ENCODE measurements at places on chromosomes 2 and 18.

GRCh38 chr2:145593991-145594614 is 1074.2 kb upstream of the ZEB2 start:
- no peak for DNase-seq

- DNase-seq = no peak
These were observed 1.4 kb upstream of the MYCN start for GRCh38 chr2:15938803-15939555.

GRCh38 chr2:241859436-241860183 is 916 bp upstream of the PDCD1 start:
- DNase-seq = no peak

DNA sequence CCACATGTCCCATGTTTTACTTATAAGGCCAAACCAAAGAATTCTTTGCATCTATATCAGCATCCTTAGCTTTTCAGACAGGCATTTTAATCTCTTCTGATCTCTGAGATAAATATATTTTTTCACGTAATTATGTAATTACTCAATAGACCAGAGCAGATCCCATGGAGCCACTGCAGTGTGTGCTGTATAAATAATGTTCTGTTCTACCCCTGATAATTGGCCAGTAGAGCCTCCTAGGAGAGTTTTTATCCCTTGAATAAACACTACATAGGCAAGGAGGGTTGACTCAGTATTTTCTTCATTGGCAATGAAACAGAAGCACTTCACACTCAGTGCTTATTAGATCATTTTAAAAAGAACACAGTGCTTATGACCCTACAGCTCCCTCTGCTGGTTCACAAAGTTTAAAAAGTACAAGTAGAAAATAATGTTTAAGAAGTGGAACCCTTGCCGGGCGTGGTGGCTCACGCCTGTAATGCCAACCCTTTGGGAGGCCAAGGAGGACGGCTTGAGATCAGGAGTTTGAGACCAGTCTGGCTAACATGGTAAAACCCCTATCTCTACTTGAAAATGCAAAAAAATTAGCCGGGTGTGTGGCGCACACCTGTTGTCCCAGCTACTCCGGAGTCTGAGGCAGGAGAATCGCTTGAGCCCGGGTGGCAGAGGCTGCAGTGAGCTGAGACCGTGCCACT is 91.9 kb downstream of the PPP1R1C start:
- DNase-seq = no peak

GRCh38 chr2:673016-673415 is 4.2 kb downstream of the TMEM18 start:
- no peak for DNase-seq

- no peak for DNase-seq
These were observed 178.8 kb downstream of the RPRM start for GRCh38 chr2:153299809-153300208.

DNA sequence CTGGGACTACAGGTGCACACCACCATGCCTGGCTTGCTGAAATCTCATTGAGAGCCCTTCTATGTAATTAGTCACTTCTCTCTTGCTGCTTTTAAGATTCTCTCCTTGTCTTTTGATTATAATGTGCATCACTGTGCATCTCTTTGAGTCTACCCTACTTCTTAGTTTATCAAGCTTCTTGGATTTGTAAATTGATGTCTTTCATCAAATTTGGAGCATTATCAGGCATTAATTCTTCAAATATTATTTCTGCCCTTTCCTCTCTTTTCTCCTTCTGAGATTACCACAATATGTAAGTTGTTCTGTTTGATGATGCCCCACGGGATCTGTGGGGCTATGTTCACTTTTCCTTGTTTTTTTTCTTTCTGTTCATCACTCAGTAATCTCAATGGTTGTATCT is 9.0 kb upstream of the MARCO start:
- DNase-seq = no peak

DNA sequence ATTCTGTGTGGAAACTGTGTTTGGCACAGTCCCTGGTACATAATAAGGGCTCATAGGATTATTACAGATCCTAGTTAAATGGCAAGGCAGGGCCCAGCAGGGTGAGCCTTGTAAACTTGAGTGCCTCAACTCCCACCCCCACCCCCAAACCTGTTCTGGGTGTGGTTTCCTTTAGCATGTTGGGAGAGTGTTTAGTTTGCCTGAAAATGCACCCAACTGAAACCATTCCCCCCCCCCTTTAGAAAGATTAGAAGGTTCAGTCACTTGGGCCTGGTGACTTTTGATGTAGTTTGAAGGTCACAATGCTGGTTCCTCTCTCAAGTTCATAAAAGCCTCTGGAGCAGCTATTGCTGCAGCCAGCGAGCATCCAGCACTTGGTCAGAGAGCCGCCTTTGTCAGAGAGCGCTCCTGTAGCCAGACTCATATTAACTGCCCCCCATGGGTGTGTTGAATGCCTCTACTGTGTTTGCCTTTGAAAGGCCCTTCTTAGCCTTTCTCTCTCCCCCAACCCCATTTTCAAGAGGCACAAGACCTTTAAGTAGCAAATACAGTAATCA is 113.7 kb downstream of the SPTBN1 start:
- DNase-seq = no peak

DNA sequence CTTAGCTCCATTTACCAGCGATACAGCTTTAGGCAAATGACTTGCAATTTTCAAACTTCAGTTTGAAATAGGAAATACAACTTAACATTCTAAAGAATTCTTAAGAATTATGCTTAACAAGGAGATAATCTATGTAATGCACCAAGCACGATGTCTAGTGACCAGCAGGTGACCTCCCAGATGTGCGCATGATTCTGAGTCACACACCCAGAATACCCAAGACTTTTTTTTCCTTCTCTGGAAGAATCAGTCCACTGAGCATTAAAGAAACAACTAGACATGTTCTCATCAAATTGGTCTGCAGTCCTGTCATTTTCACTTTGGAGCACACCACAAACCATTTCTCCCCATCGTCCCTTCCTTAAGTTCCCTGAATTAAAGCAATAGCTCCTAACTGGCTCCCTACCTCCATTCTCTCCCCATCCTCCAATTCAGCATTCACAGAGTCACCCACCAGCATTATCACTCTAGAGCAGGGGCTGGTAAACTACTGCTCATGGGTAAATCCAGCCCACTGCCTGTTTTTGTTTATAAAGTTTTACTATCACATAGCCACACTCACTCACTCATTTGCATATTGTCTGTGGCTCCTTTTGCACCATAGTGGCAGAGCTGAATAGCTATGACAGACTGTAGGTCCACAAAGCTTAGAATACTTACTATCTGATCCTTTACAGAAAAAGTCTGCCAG is 13.2 kb downstream of the EVA1A start:
- DNase-seq = no peak

DNA sequence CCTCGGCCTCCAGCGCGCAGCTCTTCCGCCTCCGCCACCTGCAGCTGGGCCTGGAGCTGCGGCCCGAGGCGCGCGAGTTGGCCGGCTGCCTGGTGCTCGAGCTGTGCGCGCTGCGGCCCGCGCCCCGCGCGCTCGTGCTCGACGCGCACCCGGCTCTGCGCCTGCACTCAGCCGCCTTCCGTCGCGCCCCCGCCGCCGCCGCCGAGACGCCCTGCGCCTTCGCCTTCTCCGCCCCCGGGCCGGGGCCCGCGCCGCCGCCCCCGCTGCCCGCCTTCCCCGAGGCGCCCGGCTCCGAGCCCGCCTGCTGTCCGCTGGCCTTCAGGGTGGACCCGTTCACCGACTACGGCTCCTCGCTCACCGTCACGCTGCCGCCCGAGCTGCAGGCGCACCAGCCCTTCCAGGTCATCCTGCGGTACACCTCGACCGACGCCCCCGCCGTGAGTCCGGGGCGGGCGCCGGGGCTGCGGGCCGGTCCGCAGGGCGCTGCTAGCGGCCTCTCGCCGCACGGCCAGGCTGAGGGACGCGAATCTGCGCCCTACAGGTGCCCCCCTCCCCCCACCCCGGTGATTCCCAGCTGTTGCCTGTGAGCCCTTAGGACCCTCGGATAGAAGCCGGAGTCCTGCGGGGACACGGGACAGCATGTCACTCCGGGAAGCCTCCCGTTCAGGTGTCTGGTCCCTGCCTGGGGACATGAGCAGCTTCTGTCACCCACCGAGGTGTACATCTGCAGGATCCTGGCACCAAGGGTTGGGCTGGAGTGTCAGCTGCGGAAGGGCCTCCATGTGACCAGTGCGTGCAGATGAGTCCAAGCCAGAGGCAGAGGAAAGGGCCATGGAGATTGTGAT is 616 bp downstream of the RNPEPL1 start:
- DNase-seq = no peak

DNA sequence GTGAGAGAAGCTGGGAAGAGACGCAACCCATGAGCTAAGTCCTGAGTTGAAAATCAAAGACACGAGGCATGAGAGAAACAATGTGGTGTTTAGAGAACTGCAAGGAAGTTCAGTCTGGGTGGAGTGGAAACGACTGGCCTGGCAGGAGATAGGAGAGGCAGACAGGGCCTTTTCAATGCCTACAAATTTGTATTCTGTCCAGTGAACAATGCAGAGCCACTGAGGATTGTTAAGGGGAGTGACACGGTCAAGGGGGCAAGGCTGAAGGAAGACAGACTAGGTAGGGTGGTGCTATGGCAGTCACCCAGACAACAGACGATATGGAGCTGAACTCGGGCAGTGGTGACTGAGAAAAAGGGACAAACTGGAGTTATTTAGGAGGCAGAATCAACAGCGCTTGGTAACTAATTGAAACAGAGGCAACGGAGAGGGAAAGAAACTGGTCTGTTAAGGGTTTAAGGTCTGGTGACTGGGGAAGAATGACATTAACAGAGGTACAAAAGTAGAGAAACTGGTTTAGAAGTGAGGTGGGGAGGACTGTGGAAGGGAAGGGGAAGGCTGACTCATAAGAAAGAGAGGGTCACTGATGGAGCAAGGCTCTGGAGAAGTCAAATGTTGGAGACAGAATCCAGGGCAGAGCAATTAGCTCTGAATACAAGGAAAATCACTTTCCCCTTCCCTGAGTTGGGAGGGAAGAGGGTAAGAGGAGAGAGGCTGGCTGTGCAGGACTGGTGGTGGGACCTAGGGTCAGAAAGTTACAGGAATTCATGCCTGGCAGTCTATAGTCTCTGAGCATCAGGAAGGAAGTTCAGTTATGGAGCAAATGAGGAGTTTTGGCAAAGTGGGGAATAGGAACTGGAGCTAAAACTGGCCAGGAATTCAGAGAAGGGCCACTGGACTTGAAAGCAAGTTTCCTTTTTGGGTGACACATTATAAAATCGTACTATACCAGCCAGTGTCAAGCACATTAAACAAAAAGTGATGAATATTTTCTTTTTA is 63.4 kb upstream of the CHRNA1 start:
- DNase-seq = no peak

DNA sequence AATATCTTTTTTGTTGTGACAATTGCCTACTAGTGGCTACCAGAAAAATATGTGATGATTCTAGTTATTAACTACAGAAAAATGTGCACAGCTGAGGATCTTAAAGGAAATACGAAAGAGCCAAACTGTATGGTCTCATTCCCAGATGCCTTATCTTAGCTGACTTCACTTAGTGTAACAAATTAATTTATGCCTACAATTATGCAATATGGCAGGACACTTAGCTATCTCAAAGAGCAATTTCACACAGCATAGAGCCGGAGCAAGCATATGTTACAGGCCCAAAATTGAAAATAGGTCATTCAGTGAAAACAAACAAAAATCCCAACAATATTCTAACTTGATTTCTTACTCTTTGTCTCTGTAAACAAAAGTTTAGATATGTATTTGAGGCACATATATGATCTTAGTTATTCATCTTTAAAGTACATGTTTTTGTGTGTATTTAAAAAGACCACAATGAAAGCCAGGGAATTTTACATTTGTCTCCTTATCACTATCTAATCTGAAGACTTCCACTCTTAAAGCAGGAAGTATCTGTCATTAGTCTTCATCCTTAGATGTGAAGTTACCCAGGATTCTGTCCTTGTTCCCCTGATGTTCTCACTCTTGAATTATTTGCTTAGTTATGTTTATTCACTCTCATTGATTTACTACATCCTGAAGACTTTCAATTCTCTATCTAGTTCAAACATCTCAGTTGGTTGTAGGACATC is 1579.0 kb upstream of the NXPH2 start:
- no peak for DNase-seq

DNA sequence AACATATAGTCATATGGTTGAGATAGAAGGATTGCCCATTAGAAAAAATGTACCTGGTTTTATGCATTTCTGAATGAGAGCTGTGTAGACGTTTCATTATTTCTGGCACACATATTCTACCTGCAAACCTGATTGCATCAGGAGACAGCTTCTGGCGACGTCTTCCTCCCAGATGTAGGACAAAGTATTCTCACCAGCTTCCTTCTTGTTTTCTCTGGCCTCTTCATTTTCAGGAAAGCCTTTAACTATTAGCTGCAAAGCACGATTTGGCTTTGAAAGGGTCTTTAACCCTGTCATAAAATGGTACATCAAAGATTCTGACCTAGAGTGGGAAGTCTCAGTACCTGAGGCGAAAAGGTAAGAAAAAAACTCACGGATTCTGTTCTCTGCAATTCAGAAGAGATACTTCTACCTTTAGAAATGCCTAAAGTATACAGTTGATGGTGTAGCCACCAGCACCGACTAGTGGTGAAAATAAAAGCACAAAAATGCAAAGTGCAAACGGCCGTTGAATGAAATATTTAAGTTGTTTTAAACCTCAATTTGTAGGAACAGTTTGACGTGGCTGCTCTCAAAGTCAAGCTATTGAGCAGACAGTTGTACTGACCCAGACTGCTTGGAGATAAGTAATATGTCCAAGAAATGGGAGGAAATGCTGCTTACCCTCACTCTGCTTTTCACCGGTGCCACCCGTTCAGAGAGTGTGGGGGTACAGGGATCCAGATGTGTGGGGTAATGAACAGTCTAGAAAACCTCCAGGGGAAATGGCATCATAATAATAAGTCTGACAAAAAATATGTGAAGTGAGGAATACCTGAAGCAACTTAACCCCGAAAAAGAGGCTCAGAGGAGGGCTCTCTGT is 20.2 kb downstream of the IL18RAP start:
- no peak for DNase-seq

DNA sequence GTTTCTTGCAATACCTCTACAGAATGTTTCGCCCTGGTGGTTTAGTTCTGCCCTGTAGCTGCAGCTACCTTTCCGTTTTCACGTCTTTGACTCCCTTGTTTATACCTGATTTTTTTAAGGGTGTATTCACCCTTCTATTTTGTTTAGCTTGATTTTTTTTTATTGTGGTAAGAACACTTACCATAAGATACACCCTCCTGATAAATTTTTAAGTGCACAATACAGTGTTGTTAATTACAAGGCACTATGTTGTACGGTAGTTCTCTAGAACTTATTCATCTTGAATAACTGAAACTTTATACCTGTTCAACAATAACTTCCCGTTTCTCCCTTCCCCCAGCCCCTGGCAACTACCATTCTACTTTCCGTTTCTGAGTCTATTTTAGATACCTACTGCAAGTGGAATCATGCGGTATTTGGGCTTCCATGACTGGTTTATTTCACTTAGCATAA is 48.9 kb upstream of the NABP1 start:
- no peak for DNase-seq
